ENCODE measurements at places on chromosomes 7 and 10.

GRCh38 chr7:88217675-88218428, 2.0 kb downstream of the SRI start:
- DNase-seq = no peak

DNA sequence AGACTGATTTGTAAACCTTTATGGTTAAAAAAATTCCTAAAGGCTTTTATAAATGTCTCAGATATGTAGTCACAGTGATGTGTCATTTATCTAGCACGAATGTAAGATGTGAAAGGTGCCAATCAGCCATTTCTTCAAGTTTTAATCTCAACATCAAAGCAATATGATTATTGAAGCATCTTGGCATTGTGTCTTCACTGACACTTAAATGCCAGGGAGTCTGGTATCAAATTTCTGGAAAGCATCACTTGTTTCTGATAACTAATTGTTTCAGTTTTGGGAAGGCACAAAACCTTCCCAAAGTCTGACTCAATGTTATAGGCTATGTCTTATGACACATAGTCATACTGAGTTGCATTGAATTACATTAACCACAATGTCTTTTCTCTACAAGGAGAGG, 492.0 kb upstream of the CNTNAP2 start:
- no peak for DNase-seq

DNA sequence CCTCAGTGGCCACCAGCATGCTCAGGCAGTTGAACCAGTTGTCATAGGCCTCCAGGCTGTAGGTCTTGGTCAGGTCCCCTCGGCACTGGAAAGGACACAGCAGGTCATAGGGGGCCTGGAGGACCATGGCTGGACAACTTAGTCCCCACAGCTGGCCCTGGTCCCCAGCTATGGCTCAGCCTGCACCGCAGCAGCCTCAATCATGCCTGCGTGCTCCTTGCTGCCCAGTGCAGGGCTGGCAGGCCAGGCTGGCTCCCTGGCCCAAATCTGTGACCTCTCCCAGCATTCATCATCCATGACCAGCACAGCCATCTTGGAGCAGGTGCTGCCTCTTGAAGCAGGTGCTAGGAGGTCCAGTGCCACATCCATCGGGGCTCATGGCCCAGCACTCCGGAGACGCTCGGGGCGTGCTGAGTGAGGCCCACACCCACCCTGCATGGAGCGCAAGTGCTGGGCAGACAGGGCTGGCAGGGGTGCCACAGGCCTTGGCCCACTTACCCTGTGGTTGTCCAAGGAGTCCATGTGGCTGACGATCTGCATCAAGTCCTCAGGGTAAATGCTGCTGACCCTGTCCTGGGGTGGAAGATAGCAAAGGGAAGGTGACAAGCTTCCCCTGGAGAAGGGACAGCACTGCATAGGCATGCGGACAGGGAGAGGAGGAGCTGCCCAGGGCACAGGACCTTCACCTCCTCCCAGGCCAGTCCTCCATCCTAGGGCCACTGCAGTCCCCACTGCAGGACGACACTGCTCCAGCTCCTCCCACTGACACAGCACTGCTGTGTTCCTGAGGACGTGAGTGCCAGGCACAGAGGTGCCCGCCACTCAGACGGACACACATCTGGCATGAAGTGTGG, 61.7 kb downstream of the CSGALNACT2 start:
- DNase-seq = peak; percentile 76

- no peak for DNase-seq
Observed at GRCh38 chr7:48299580-48300169, 128.4 kb downstream of the ABCA13 start.

DNA sequence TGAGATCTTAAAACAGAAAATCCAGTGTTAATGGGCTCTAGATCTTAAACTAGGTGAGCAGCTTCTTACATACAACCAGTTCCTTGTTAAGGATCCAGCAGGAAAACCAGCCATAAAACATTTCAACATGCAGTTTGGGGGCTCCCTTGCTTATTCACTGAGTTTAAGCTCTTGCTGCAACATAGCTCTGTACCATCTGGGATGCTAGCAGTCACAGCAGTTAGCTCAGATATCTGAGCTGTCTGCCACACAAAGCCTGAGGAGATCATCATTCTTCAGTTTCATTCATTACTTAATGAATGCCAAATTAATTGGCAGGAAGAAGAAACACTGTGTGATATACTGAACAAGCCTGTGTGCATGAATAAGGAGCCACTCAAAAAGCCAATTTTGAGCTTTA, 62.8 kb downstream of the PODXL start:
- no peak for DNase-seq

GRCh38 chr7:150855476-150856302, 3.4 kb downstream of the AOC1 start:
- no peak for DNase-seq

GRCh38 chr7:55588379-55588699, 16.0 kb upstream of the VOPP1 start:
- peak; percentile 50 for DNase-seq

DNA sequence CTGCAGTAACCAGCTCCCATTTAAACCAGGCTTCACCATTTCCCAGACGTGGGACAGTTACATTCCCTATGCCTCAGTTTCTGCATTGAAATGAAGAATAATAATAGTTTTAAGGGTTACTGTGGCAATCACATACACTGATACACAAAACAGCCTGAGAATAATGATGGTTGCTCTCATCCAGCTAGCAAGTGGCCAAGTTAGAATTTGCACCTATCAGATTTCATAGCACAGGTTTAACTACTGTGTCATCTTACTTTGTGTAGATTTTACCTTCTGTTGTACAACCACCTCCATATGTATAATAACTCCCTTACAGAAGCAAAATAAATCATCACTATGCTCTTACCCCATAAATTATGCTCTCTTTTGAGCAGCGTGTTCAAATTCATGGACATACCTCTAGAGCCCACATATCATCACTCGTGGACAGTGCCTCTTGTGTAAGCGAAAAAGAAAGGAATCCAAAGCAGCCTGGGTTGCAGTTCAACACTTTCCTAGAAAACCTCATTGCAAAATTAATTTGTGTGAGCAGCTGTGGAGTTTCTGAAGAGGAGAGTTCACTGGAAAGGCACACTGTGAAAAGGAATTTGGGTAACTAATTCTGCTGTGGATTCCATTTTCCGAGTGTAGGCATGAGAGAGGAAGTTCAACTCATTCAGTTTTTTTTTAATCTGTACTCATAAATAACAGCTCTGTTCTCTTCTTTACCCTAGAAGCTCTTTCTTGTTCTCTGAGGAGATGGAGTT, 492.5 kb downstream of the ARL4A start:
- no peak for DNase-seq

DNA sequence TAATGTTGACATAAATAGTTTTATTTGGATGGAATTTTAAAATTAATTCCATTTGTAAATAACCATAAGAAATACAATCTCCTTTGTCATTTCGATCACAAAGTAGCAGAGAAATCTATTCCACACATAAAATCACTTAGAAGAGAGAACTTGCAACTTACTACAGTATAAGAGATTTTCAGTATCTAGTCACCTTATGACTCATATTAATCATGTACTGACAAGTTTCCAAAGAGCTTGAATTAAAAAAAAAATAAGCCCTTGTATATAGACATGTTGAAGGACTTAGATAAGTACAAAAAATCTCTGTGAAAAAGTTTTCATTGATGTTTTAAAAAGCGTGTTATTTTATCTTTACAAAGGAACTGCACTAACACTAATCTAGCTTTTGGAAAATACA, 207.1 kb upstream of the ETV1 start:
- DNase-seq = no peak

DNA sequence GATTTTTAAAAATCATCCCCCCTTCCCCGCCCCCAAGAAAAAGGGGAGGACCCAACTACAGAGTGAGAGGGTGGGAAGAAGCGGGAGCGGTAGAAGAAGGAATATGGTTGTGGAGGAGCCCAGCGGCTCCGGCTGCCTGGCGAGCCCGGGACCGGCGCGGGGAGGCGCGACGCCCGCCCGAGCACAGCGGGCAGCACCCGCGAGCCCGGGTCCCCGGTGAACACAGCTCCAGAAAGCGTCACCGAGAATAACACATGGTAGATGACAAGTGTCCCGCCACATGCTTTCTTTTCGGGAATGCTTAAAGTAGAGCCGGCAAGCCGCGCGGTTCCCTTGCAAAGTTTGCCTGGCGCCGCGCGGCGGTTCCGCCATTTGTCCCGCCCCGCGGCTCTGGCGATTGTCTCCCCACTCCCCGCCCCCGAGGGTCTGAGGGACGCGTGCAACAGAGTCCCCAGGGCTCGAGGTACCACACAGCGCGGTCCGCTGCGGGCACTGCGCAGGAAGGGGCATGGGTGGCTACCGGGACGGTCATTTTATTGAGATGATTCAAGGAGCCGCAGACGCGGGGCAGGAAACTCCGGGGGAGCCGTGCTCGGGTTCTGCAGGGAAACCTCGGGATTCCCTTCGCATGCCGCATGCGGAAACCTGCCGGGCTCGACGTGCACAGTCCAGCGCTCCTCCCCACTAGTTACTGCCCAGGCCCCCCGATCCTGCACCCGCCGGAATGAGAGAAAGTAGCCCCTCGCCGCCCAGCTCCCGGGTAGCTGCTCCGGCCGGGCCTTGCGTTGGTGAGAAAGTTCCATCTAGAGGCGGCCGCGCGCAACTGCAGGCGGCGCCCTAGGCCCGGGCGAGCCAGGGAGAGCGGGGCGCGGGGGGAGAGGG, 781 bp upstream of the GRM8 start:
- DNase-seq = peak; percentile 98

- DNase-seq = peak; percentile 68
Observed at GRCh38 chr7:74043523-74043951, 15.6 kb downstream of the ELN start.

- DNase-seq = no peak
Observed at GRCh38 chr10:70634011-70634410, 31.5 kb upstream of the PRF1 start.

DNA sequence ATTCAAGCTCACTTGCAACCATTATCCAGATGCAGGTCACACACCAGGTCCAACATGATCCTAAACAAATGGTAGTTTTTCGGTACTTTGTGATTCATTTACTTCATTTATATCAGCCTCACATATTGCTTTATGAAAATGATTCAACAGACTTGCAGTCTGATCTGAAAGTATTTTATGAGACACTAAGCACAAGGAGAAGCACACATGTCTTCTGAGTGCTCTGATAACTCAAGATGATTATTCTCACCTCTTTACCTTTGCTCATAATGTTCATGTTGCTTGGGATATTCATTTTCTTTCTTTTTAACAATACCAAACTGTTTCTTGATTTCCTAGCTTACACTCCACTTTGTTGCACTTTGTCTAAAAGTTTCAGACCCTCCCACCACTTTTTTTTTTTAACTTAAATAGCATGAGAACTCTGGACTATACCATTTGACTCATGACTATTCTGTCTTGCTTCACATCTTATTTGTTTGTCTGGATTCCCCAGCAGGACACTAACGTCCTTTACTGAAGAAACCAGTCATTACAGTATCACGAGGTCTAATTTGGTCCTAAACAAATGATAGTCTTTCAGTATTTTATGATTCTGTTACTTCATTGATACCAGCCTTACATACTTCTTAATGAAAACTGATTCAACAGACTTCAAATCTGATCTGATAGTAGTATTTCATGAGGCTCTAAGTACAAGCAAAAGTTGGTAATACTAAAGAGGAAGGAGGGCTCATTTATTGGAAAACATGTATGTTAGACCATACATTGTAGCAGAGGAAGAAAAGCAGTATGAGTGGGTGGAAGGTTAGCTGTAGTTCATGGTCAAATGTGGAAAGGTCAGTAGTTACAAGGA, 171.8 kb upstream of the AHR start:
- no peak for DNase-seq

GRCh38 chr10:22853906-22854447, 73.9 kb upstream of the ARMC3 start:
- peak; percentile 32 for DNase-seq

DNA sequence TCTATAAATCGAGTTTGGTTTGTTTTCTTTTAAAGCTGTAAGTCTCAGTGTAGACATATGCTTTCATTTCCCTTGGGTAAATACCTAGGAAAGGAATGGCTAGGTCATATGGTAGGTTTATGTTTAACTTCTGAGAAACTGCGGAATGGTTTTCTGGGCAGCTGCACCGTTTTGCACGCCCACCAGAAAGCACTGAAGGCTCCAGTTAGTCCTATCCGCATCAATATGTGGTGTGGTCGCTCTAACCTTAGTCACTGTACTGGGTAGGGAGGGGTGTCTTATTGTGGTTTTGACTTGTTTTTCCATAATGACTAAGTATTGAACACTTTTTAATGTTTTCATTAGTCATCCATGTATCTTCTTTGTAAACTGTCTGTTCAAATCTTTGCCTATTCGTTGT, 279.5 kb upstream of the AKR1E2 start:
- no peak for DNase-seq

- peak; percentile 18 for DNase-seq
Observed at GRCh38 chr7:34249192-34249591, 343.9 kb downstream of the BMPER start.

DNA sequence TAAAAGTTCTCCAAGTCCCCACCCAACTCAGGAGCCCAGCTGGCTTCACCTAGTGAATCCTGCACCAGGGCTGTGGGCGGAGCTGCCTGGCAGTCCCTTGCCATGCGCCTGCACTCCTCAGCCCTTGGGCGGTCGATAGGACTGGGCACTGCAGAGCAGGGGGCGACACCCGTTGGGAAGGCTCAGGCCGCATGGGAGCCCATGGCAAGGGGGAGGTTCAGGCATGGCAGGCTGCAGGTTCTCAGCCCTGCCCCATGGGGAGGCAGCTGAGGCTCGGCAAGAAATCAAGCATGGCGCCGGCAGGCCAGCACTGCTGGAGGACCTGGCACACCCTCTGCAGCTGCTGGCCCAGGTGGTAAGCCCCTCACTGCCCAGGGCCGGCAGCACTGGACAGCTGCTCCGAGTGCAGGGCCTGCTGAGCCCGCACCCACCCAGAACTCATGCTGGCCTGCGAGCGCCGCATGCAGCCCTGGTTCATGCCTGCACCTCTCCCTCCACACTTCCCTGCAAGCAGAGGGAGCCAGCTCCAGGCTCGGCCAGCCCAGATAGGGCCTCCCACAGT, 149.9 kb downstream of the ANKRD30A start:
- DNase-seq = no peak

GRCh38 chr7:4663239-4664018, 18.7 kb upstream of the FOXK1 start:
- no peak for DNase-seq

GRCh38 chr7:38909870-38910269, 879 bp upstream of the VPS41 start:
- no peak for DNase-seq

DNA sequence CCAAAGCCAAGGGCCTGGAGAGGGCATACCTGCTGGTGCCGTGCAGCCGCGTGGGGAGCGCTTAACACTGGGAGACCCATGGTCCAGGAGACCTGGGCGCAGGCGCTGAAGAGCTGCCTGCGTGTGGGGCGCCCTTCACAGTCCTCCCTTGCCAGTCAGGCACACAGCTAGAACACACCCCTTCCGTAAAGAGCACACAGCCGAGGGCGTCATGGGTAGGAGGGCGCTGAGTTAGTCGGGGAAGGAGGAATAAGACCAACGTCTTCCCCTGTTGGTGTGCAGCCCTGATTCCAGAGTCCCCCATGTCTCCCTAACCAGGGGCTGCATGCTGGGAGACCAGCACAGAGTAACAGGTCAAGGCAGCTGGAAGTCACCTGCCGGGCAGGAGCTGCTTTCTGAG, 273.9 kb downstream of the USP6NL start:
- no peak for DNase-seq

GRCh38 chr10:89695307-89695706, 6.1 kb upstream of the KIF20B start:
- no peak for DNase-seq

- DNase-seq = peak; percentile 37
Observed at GRCh38 chr10:80489371-80490112, 35.4 kb downstream of the TSPAN14 start.
